NCI-H1105 treated with DMSO at 0.1 percent for 48 hours (cell line): ENCODE measurements at places on chromosomes 6 and 20.
A peak's percentile ranks its signal among the peaks of the same experiment; 100 is the strongest.

GRCh38 chr20:7850775-7851490 lies 89.3 kb downstream of the HAO1 start:
- DNase-seq = no peak

DNA sequence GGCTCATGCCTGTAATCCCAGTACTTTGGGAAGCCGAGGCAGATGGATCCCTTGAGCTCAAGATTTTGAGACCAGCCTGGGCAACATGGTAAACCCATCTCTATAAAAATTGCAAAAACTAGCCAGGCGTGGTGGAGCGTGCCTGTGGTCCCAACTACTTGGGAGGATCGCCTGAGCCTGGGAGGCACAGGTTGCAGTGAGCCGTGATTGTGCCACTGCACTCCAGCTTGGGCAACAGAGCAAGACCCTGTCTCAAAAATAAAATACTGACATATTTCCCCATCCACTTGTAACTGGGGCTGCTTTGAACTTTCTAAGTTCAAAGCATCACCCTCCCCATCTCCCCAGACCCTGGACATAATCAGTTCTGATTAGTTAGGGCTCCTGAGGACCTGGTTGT lies 7.2 kb upstream of the MMP9 start:
- DNase-seq = no peak

- no peak for DNase-seq
Measured at GRCh38 chr6:37584654-37585522, 85.2 kb upstream of the CCDC167 start.

- DNase-seq = no peak
Measured at GRCh38 chr6:111291336-111292259, 191.4 kb downstream of the REV3L start.

- DNase-seq = peak; percentile 82
Measured at GRCh38 chr20:35296101-35296554, 3.9 kb upstream of the FAM83C start.
